ENCODE measurements at places on chromosomes 6 and 20. TPM values are rescaled to one million over a fixed set of nuclear protein-coding genes. Genes with fewer than 3 reads are reported as not detected.
A peak's percentile ranks its signal among the peaks of the same experiment; 100 is the strongest.

The SLC13A3 gene
- 1.8 TPM for total RNA-seq

- H3K27me3 ChIP-seq = no peaks in the 10 kb centered on the region
- no peak for DNase-seq
- H3K36me3 ChIP-seq = no peaks in the 10 kb centered on the region
Observed at GRCh38 chr6:2166717-2167116, 78.7 kb downstream of the GMDS start.

- no peak overlapping the region for H3K27ac ChIP-seq
- no peaks in the 10 kb centered on the region for H3K4me1 ChIP-seq
- no peaks in the 10 kb centered on the region for H3K36me3 ChIP-seq
- no peak for DNase-seq
- H3K4me3 ChIP-seq = no peak overlapping the region
Observed at GRCh38 chr6:3902871-3903648, 53.9 kb downstream of the FAM50B start.

- no peak overlapping the region for H3K4me3 ChIP-seq
- H3K27me3 ChIP-seq = no peaks in the 10 kb centered on the region
- H3K27ac ChIP-seq = peak overlapping the region; percentile 15
- peak; percentile 74 for DNase-seq
- no peaks in the 10 kb centered on the region for H3K36me3 ChIP-seq
Observed at GRCh38 chr6:137699031-137699683, 167.9 kb upstream of the TNFAIP3 start.

The NT5E gene
- total RNA-seq = 280 TPM

DNA sequence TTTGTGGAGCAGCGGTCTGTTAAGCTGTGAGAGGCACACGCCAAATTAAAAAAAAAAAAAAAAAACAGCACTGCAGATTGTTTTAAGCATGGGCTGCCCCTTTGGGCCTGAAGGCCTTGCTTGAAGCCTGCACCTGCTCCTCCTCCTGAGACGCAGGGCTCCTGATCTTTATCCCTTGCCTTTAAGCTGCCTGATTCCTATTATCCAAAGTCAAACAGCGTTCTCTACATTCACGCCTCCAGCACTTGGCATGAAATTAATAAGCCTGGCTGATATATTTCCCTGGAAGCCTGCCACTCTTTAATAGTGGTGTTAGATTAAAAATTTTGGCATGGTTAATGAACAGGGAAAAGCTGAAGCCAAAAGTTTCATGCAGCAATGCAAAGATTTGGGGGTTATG, 163.9 kb downstream of the FAXC start:
- no peaks in the 10 kb centered on the region for H3K36me3 ChIP-seq
- no peak overlapping the region for H3K4me3 ChIP-seq
- H3K4me1 ChIP-seq = no peaks in the 10 kb centered on the region
- H3K27ac ChIP-seq = no peak overlapping the region
- DNase-seq = no peak
- H3K27me3 ChIP-seq = no peaks in the 10 kb centered on the region

DNA sequence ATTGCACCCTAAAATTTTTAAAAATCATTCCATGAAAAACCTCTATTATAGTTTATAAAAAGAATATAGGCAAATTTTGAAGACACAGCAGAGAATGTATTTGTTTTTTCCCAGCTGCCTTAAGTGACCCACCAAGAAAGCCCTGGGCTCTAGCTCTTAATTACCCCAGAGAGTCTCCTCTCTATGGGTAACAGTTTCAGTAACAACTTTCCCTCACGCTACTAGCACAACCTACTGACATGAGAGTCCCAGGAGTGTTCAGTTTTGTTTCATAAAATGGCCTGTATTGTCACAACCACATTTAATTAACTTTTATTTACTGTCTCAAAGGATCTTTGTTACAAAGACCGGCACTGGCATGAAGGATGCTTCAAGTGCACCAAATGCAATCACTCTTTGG, 41.5 kb downstream of the FHL5 start:
- no peak overlapping the region for H3K4me3 ChIP-seq
- DNase-seq = no peak
- H3K27me3 ChIP-seq = no peaks in the 10 kb centered on the region
- no peaks in the 10 kb centered on the region for H3K4me1 ChIP-seq
- H3K27ac ChIP-seq = no peak overlapping the region

The TOMM34 gene
- total RNA-seq = 16.3 TPM

The FNDC11 gene
- total RNA-seq = under 0.01 TPM

The TBX18 gene
- total RNA-seq = 64.1 TPM

- DNase-seq = peak; percentile 66
- peaks cover 55% of the 10 kb centered on the region for H3K4me1 ChIP-seq
Observed at GRCh38 chr6:149860513-149860833, 3.7 kb downstream of the LRP11 start.

DNA sequence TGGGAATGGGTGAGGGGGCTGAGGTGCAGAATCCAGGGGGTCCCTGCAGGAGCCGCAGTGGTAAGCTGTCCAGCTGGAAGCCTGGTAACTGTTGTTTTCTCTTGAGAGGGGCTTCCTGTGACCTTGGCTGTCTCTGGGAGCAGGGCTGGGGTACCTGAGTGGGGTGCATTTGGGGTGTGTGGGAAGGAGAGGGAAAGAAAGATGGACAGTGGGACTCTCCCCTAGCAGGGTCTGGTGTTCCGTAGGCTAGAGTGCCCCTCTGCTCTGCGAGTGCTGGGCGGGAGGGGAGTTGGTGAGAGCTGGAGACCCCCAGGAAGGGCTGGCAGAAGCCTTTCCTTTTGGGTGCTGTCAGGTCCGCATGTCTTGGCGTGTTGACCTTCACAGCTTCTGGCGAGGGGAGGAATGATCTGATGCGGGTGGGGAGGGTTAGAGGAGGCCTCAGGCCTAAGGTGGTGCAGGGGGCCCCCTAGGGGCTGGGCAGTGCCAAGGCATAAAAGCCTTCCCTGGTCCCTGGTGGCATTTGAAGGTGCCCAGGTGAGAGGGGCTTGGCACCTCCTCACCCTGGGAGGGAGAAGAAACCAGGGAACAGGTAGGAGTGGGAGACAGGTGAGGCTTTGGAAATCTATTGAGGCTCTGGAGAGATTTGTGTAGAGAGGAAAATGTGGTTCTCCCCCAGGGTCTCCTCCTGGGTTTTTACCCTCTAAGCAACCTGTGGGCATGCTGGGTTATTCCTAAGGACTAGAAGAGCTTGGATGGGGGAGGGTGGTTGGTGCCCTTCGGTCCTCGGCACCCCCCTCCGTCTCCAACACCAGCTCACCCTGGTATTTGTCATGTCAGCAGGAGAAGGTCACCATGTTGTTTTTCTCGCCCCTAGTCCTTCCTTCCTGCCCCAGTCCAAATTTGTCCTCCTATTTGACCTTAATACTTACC, 3.3 kb downstream of the VEGFA start:
- peaks cover 44% of the 10 kb centered on the region for H3K4me1 ChIP-seq
- peak; percentile 97 for DNase-seq
- peaks cover 38% of the 10 kb centered on the region for H3K36me3 ChIP-seq
- no peaks in the 10 kb centered on the region for H3K27me3 ChIP-seq

The CD83 gene
- 1.4 TPM for total RNA-seq

- H3K36me3 ChIP-seq = no peaks in the 10 kb centered on the region
- no peak overlapping the region for H3K27ac ChIP-seq
- DNase-seq = no peak
- H3K27me3 ChIP-seq = no peaks in the 10 kb centered on the region
Observed at GRCh38 chr6:39207416-39208222, 21.7 kb downstream of the KCNK5 start.

DNA sequence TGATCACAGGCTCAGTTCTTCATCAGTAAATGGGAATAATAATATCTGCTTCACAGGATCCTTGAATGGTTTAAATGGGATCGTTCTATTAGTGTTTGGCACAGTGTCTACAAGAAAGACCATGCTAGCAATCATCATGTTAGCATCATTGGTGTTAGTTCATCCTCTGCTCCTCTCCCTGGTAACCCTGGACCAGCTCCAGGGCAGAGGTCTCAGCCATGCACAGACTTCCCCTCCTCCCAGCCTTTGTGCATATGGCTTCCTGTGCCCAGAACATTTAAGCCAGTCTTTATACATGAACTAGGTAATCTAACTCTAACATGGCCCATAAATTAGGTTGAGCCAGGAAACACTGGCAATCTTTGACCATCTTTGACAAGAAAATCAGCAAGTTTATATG, 180.2 kb downstream of the EPM2A start:
- no peak overlapping the region for H3K4me3 ChIP-seq
- H3K36me3 ChIP-seq = no peaks in the 10 kb centered on the region
- no peaks in the 10 kb centered on the region for H3K4me1 ChIP-seq
- no peak overlapping the region for H3K27ac ChIP-seq
- no peaks in the 10 kb centered on the region for H3K27me3 ChIP-seq

DNA sequence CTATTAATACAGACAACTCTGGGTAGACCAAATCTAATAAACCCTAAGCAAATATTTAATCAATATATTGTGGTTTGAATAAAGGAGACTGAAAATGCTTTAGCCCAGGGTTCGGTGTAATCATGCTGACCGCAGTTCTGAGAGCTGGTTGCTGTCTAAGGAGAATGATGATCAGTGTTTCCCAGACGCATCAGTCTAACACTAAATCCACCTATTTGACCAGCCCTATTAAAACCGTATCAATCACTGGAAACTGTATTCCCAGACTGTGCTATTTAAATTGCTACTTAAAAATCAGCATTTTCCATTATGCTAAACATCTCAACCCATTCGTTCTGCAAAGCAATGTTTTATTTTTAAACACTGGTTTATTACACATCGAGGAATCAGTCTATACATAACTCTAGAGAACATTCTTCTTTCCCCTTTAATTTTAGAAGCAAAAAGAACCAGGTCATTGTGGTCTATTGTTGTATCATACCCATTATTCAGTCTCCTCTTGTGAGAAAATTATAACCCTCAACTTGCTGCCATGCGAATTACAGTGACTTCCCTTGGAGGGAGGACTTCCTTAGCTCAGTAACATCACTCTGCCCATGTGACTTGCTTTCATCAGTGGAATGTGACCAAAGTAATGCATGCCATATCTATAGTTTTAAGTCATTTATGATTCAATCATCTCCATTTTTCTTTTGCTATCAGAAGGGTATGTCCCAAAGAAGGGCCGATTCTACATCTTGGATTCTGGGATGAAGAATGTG, 515.2 kb upstream of the JAG1 start:
- H3K4me1 ChIP-seq = peaks cover 4% of the 10 kb centered on the region
- no peaks in the 10 kb centered on the region for H3K36me3 ChIP-seq
- no peak for DNase-seq
- no peak overlapping the region for H3K27ac ChIP-seq
- no peaks in the 10 kb centered on the region for H3K27me3 ChIP-seq

Measured in osteoblast (primary cell).